ENCODE measurements at places on chromosomes 2 and 18.

- DNase-seq = no peak
These were observed 133.2 kb downstream of the ACKR3 start for GRCh38 chr2:236702657-236703372.

GRCh38 chr2:223464071-223464470 is 138.1 kb downstream of the SCG2 start:
- DNase-seq = no peak

DNA sequence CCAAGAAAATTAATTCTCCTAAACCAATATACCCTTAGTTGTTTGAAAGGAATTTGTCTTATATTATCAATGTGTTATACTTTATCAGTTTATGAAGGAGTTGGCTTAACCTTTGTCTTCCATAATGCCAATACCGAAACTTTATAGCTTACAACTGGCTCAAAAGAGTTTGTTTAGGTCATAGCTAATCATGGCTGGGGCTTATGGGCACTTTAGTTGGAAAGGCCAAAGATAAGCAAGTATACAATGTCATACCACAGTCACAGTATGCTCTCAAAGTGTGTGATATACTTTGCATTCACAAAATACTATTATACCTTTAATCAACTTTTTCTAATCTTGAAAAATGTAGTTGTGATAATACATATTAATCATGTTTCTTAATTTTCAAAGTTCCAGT is 2.3 kb downstream of the KLHL41 start:
- DNase-seq = no peak

GRCh38 chr2:24793761-24794435 is 673 bp downstream of the CENPO start:
- DNase-seq = no peak

DNA sequence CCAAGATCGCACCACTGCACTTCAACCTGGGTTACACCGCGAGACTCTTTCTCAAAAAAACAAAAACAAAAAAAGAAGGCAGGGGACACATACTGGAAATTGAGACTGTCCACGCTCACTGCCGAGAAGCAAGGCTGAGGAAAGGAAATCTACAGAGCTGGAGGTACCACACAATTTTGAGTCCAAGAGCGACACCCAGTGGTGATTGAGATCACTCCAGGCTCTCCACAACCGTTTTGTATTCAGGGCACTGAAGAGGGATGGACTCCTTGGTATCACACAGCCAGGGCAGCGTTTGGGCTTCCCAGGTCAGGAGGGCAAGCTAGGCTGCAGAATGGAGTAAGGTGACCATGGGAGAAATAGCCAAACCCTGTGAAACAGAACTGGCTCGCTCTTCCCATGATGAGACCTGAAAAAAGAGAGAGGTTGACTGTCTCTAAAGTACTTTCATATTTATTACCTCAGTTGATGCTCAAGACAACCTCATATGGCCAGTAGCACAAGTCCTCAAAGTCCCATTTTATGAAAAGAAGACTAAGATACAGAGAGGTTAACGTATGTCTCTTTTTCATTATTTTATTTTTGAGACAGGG is 74.5 kb upstream of the YPEL5 start:
- peak; percentile 39 for DNase-seq

DNA sequence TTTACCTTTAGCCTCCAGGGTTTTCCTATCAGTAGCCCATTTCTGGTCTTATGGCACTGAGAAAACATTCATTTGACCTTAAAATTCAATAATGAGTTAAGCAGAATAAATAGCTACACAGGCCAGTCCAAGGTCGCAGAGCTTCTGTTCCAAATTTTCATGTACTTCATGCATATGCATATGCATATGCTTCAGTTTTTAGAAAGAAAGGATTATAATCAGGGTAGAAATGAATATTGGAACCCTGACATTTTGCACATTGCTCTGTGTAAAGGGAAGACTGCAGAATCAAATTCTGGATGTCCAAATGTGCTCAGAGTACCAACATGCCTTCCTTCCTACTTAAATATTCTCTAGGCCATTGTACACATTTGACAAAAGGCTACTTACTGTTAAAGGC is 104.9 kb downstream of the DPP4 start:
- no peak for DNase-seq

DNA sequence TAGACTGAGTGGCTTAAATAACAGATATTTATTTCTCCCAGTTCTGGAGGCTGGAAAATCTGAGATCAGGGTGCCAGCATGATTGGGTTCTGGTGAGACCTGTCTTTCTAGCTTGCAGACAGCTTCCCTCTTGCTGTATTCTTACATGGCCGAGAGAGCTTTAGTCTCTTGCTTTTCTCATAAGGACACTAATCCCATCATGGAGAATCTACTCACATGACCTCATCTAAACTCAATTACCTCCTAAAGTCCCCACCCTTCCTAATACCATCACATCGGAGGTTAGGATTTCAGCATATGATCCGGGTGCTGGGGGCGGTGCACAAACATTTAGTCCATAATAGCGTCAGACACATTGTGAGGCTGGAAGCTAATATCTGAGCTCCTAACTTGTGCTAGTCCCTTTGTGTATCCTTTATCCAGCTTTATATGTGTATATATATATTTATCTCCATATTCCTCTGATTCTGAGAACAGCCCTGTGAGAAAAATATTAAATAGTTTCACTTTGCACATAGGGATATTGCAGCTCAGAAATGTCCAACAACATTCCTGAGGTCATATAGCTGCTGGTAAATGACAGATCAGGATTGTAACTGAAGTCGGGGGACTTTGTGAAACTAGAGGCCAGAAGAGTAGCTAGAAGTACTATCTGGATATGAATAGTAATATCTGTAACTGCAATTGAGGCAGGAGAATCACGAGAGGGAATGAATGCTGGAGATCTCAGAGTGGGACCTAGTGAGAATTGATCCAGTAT is 28.9 kb downstream of the MARCHF4 start:
- DNase-seq = no peak

DNA sequence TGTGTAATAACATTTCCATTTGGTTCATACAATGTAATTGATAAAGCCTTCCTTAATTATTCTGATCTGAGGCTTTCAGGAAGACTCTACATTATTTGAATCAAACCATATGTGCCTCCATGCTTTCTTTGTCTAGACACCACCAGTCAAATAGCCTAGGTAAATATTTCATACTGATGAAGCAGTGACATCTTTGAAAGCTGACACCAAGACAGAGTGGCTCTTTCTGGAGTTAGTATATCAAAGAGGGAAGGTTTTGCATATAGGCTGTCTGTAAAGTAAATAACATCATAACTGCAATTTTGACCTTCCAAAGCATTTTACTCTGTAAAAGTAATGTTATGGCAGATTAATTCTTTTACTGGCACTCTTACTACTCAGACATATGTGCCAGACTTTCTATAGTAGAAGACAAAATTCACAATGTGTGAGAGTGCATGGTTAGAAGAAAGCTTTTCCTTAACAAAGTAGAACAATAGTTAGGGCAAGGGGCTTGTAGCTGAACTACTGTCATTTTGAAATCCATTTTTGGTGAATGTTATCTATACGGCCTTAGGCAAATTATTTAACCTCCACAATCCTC is 177.3 kb downstream of the ERBB4 start:
- DNase-seq = no peak

DNA sequence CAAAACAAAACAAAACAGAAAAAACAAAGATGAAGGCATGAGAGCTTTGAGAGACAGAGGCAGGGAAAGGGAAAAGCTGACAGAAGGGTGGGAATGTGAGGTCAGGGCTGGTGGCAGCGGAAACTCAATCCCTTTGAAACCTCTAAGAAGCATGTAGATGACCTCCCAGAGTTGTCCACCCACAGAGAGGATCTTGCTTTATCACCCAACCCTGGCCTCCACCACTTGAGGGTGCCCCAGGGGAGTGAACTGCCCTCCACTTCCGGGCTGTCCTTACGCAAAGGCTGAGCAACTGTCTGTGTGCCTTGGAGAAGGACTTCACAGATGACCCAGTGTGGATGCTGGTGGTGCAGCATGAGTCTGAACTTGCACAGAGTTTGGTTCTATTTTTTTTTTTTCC is 26.7 kb downstream of the PDCL3 start:
- no peak for DNase-seq
